8988T (cell line): ENCODE measurements at places on chromosomes 7 and 10.

- DNase-seq = no peak
Observed at GRCh38 chr7:32427769-32428291, 62.4 kb downstream of the LSM5 start.

GRCh38 chr7:84339306-84339705 lies 144.7 kb upstream of the SEMA3A start:
- DNase-seq = no peak

DNA sequence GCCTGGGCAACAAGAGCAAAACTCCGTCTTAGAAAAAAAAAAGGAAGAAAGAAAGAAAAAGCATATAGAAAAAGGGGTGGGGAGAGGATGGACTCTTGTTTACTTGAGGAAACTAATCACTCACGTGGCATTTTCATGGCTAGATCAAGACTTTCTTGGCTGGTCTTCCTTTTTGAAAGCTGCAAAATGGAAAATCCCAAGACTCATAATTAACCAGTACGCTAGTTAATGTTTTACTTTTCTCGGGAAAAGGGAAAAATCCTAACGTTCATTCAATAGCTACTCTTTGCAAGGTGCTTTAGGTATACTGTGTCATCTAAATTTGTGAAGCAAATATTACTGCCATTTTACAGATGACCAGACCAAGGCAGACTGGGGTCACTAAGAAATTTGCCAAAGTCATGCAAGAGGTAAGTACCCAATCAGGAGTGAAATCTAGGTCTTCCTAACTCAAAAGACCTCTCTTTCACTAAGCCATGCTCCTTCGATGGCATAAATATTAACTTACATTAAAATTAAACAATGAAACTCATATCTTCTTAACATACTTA lies 24.4 kb downstream of the NAPEPLD start:
- no peak for DNase-seq

DNA sequence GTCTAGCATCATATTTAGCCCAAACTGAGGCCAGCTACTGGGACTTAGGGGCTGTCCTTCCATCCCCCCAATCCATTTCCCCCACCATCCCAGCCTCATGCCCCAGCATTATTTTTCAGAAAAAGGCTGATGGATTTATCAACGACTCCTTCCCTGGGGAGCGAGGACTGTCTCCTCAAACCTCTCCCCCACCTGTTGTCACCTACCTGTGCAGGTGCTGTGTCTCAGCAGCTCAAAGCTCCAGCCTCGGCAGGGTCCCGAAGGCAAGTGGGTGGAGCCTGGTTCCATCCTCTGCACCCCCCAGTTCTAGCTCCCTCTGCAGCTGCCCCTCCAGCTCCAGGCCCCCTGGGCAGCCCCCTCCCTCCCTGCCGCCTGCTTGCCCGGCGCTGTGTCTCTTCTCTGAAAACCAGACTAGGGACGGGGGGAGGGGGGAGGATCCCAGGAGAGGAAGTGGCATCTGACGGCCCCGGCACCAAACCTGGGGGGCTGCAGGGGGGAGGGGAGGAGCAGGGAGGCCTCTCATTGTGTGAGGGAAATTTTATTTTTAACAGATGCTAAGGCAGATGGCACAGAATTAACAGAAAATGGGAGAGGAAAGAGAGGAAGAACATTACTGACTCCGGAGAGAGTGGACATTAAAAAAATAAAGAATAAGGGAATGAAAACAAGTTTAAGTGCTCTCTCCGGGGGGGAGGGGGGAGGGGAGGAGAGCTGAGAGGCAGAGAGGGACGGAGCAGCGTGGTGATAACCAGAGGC lies 61.7 kb upstream of the PAX2 start:
- DNase-seq = no peak

- DNase-seq = no peak
Observed at GRCh38 chr10:126137562-126138221, 241.3 kb downstream of the FANK1 start.

DNA sequence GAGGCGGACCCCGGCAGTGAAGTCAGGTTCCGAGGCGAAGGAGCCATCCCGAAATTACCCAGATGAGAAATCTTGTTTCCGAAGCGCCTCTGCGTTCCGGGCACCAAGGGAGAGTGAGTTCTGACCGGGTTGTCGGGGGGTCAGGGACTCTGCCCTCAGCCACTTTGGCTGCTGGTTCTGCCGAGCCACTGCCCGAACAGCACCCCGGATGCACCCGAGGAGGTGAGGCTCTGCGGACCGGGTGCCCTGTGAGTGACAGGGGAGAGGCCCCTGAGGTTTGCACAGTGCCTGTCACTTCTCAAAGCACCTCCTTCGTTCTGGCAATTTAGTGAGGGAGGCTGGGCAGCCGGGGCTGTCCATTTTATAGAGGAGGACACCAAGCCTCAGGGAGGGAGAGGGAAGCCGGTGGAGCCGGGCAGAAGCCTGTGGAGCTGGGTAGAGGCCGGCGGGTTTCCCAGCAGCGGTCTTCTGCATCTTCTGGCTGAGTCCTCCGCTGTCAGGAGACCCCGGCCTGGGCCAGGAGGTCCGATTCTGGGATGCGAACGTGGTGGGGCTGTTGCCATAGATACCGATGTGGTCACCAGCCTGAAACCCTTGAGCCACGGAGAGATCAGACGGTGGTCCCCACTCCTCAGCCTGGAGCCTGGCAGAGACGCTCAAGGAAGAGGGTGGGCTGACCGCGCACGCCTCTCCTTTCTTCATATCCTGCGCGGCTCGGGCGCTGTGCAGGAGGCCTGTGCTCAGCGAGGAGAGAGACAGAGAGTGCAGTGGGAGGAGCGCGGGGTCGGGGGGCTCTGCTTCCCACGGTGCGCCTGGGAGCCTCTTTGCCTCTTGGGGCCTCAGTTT lies 18.9 kb upstream of the SHH start:
- no peak for DNase-seq

DNA sequence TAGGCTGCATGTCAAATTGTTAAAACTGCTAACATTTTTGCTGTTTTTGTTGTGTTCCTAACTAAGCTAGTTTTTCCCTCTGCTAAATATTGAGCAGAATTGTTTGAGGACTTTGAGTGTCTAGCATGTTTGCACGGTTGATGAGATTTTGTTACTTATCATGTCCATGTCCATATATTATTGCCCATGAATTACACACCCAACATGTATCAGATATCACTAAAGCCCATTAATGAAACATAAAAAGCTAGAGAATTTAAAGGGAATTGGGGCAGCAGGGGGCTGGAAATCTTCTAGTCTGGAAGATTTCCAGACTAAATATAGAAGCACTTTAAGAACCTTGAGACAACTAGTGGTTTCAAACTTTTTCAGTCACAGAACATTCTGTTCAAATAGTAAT lies 197.7 kb downstream of the SNX10 start:
- no peak for DNase-seq

GRCh38 chr7:134799377-134799776 lies 19.9 kb downstream of the CALD1 start:
- no peak for DNase-seq

GRCh38 chr7:74587435-74588126 lies 69.9 kb upstream of the GTF2I start:
- no peak for DNase-seq

- no peak for DNase-seq
Observed at GRCh38 chr10:51960494-51960895, 261.1 kb upstream of the CSTF2T start.

GRCh38 chr7:130733931-130734814 lies at the start of gene KLF14:
TSS of gene KLF14 (minus strand) at chr7:130734207. CDS start at chr7:130734033, 174 bp downstream.
- DNase-seq = peak; percentile 58

- no peak for DNase-seq
Observed at GRCh38 chr10:8138471-8138870, 84.0 kb downstream of the GATA3 start.

- DNase-seq = no peak
Observed at GRCh38 chr7:96686305-96686704, 23.3 kb downstream of the SEM1 start.

- no peak for DNase-seq
Observed at GRCh38 chr7:82925331-82925730, 237.4 kb downstream of the PCLO start.

GRCh38 chr7:8751557-8752231 lies 318.3 kb downstream of the NXPH1 start:
- DNase-seq = no peak

- no peak for DNase-seq
Observed at GRCh38 chr7:145584401-145584800, 532.2 kb upstream of the CNTNAP2 start.

GRCh38 chr10:59376846-59377245 lies 14.5 kb upstream of the FAM13C start:
- no peak for DNase-seq

DNA sequence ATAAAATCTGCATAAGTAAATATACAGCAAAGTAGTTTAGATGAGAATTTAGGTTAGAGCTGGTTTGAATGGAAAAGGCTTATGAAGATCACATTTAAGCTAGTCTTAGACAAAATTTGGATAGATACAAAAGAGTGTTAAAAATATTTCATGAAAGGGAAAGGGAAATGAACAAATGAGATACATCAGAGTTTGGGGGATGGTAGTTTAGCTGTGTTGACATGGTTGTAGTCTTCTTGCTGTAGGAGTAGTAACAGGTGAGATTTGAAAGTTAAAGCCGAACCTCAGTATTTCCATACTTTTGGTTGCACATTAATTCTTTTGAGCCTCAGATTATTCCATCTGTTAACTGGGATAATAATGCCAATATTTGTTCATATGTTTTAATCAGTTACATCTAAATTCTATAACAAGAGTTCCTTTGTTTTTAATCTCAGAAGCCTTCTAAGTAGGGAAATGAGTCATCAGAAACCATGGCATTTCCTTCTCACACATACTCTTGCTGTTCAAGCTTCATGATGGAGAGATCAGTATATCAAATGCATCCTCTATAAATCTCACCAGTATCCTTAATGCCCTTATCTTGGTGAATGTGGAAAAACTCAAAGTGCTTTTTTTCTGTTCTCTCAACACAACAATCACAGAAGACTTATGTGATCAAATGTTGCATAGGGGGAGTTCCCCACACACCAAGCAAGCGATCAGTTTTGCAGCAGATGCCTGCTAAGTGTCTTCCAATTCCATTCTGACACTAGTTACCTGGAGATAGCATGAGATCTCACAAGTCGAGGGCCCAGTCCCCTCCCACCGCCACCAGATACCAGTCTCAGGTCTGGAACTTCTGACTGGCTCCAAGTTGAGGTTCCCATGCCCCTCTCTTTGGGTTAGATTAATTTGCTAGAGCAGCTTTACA lies 84.7 kb downstream of the MAPK8 start:
- no peak for DNase-seq

- DNase-seq = no peak
Observed at GRCh38 chr7:73635428-73636200, 11.3 kb upstream of the MLXIPL start.

DNA sequence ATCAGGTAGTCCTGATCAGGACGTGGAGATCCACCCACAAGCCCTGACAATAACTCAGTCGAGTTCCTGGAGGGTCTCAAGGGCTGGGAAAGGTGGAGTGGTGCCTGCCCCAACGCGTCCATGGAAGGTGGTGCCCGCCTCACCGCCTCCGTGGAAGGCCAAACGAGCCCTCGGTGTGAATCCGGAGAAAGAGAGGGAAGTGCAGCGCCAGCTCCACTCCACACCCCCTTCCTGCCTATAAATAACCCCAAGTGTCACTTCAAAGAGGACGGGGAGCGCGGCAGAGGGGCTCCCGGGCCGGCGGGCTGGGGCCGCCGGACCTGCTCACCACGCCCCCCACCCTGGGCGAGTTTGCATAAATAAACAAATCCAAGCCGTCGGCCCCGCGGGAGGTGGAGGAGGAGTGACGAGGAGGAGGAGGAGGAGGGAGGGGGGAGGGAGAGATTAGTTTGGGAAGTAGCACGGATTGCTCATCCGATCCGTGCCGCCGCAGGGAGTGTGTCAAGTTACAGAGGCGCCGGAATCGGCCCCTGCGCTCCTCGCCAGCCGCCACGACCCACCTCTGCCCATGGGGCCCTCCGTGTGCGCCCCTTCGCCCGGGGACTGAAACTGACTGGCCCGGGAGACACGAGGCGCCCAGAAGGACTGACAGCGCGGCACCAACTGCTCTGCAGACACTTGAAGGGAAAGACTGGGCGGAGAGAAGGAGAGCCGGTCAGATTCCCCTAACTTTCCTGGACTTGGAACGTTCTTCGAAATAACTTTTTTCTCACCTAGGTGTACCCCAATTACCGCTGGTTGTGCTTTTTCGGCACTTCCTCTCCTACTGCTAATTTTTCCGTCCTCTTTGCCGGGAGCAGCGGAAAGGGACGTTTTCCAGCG lies at the start of gene COL13A1:
Gene COL13A1, plus strand, starts transcription at position 473 of the 882 bp plus-strand sequence. CDS start 518 bp downstream, outside the sequence.
- peak; percentile 71 for DNase-seq

DNA sequence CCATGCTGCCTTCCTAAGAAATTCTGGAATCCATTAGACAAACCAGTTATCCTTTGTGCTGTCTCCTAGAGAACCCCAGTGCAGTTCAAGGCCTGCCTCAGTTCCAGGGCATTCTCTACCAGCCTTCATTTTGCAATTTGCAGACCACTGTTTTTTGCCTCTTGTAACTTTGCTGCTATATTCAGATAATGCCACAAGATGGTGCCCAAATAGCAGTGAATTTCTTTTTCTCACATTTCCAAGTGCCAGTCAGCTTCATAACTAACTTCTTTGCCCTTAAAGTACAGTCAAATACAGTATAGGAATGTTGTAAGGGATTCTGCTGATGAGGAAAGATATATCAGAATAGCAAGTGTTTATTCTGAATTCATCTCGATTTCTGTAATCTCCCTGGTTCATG lies 25.2 kb downstream of the LOXL4 start:
- DNase-seq = no peak

DNA sequence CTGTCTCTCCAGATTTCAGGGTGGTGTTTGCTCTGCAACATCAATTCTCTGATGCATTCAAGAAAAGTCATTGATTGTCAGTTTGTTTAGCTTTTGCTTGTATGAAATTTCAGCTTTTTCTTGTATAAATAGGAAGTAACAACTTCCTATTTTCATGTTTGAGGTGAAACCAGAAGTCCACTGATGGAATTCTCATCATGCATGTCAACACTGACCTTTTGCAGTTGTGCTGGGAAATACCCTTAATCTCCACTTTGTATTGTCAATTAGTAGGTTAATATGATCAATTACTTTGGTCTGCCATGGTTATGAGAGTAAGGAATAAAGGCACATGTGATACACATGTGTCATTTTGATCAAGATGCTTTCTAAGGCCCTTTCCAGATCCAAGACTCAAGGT lies 208.8 kb upstream of the HPS1 start:
- DNase-seq = no peak

- no peak for DNase-seq
Observed at GRCh38 chr7:43884209-43884608, 14.9 kb upstream of the MRPS24 start.
